ENCODE measurements at places on chromosomes 13 and 19.

DNA sequence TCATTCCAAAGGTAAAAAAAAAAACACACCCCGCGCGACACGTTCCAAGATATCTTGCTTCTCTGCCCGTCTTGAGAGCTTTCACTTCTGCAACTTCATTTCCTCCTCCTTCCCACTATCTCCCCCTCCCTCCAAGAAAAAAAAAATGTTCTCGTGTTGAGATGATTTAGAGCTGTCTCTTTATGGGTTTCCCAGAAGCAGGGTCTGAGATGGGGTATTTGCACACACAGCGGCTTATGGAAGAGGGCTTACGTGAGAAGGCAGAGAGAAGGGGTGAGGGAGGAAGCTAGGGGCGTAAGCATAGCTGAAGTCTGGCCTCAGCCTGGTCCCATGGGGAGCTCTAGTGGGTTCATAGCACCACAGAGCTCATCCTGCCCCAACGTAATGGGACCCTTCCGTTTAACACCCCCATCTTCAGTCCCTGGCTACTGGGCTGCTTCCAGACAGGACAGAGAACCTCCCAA lies 31.3 kb upstream of the USE1 start:
- DNase-seq: no peak

GRCh38 chr19:16462757-16463250 lies 9.0 kb downstream of the EPS15L1 start:
- DNase-seq: no peak

DNA sequence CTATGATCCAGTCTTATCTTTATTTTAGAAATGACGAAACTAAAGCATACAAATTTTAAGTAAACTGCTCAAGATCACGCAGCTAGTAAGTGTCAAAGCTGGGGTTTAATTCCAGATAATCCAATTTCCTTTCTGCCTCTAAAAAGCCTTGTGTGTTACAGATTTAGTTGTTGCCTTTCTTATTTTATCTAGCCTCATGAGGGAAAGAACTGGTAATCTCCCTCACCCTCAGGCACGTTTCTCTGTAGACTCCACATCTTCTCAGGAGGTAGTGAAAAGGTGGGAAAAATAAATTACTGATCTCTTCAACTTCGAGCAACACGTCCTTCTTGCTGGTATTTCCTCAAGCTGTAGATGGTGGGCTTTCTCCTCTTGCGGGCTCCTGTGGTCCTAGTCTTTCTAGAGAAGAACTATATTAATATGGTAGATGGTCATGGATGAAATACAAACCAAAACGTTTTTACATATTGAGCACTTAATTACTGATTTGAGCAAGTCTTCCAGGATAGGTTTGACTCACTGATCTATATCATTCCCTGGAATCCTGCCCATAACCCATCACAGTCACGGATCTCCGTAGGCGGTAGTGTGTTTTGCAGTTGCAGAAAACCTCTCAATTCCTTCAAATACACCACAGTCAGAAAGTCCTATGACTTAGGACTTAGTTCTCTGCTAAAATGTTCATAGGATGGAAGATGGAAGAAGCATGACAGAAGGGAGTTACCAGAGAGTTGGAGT lies 519.5 kb downstream of the DCT start:
- no peak for DNase-seq

GRCh38 chr13:76570510-76570971 lies 315.7 kb downstream of the KCTD12 start:
- no peak for DNase-seq

DNA sequence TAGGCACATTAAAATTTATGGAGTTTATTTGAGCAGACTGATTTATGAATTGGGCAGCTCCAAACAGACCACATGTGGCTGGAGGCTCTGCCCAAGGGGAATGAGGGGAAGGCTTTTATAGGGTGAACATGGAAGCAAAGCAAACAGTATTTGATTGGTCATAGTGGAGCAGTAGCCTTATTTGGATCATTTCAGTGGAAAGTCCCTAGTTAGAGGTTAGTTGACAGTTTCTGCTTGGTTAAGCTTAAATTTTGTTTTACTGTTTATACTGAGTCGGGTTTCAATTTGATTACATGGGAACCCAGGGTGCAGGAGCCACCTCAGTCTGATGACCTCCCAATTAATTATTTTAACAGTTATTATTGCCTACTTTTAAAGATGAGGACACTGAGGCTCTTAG lies 140.5 kb downstream of the NDFIP2 start:
- no peak for DNase-seq

DNA sequence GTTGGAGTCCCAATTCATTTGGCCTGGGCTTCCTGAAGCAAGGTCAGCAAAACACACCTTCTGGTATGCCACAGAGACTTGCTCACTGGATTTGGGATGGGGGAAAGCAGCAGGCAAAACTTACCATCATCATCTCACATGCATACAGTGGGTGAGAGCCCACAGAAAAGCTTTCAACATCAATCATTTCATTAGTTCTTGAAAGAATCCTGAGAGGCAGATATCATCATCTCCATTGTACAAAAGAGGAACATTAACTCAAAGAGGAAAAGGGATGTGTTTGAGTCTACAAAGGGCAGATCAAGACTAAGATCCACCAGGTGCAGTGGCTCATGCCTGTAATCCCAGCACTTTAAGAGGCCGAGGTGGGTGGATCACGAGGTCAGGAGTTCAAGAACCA lies 6.4 kb downstream of the WDR87 start:
- DNase-seq: no peak

GRCh38 chr19:7652061-7652641 lies 15.2 kb downstream of the STXBP2 start:
- peak; percentile 84 for DNase-seq

DNA sequence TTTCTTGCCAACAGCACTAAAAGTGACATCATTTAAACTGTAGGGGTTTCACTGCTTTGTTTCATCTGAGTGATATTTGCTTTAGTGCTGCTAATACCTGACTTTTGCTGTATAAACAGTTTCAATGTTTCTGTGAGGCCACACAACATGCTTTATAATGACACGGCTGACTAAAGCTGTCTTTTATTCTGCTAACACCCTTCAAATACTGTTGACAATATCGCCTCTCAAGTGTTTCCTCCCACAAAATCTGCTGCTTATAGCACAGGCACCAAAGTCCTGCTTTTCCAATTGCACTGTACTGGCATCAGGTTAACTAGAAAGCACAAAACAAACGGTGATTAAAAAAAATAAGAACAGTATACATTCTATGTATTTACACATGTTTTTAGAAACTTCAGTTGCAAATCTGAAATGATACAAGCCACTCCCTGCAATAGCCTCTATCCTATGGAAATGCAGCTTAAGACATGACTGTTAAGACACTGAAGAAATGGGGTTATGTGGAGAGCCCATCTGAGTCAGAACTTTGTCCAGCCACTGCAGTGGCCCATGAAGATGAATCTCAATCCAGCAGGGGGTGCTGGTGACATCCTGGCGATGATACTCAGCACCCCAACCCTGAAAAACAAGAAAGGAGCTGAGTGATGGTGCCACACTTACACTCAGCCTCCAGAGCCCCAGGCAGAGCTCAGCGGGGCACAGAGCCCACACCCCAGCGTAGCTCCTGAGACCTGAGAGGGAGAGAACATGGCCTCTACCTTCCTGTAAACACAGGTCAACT lies 29.4 kb downstream of the RFXAP start:
- no peak for DNase-seq

DNA sequence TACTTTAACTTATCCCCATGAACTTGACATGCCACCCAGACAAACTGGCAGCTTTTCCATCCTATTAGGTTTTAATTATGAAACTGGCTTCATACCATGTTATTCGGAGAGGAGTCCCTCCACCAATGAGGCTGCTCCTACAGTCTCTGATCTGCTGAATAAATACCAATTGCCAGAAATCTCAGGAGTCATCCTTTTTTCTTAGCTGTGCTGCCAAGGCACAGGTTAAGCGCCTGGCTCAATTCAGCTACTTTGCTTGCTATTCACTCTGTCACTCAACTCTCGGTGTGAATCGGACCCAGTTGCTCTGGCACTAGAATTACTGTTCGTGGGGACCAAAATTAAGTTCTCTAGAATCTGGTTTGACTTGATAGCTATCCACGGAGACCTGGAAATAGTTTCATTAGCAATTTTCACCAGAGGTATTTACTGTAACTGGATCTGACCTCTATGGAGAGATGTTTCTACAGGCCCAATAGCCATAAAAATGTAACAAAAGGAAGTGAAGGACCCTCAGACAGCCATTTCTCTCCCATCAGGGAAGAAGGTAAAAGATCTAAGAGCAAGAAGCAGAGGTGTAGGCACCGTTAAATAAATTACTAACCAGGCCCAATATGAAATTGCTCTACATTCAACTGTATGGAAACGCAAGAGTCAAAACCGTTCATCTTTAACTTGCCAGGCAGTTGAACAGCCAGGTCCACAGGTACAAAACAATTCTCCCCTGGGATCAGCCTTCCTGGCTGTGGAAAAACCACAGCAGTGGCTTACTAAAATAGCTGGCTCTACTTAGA lies 5.4 kb downstream of the ZC3H4 start:
- DNase-seq: no peak
